ENCODE measurements at places on chromosomes 11 and 22. TPM values are rescaled to one million over a fixed set of nuclear protein-coding genes. Genes with fewer than 3 reads are reported as not detected.

The FIBIN gene
- not detected for total RNA-seq

The TEX12 gene
- total RNA-seq: 0.29 TPM

The APOA5 gene
- not detected for total RNA-seq

The CABP4 gene
- total RNA-seq: 3.9 TPM

The ARHGAP20 gene
- total RNA-seq: 2.7 TPM

The DNAJB7 gene
- total RNA-seq: under 0.01 TPM

The TBX1 gene
- 27.4 TPM for total RNA-seq

The LDLRAD3 gene
- 21.6 TPM for total RNA-seq

The OR5B21 gene
- total RNA-seq: not detected

The DDB1 gene
- 291 TPM for total RNA-seq

The LRRC75B gene
- 6.0 TPM for total RNA-seq

The PKNOX2 gene
- 0.10 TPM for total RNA-seq

The C11orf87 gene
- total RNA-seq: not detected

The PDGFB gene
- 148 TPM for total RNA-seq

The HEPN1 gene
- total RNA-seq: 0.33 TPM

The PAMR1 gene
- total RNA-seq: 1.6 TPM

The ANKK1 gene
- total RNA-seq: under 0.01 TPM

The RFPL1 gene
- total RNA-seq: not detected

The PHF5A gene
- 53.3 TPM for total RNA-seq

The FAM181B gene
- total RNA-seq: under 0.01 TPM

The YPEL1 gene
- 6.9 TPM for total RNA-seq

The SULT4A1 gene
- 0.98 TPM for total RNA-seq

The ABTB2 gene
- total RNA-seq: 0.76 TPM

The TEX54 gene
- total RNA-seq: 0.98 TPM

The ESAM gene
- 190 TPM for total RNA-seq

The AIFM3 gene
- 0.33 TPM for total RNA-seq

The RAG1 gene
- 1.9 TPM for total RNA-seq

The TMEM191C gene
- 1.2 TPM for total RNA-seq

The PDE3B gene
- 0.29 TPM for total RNA-seq

The GPR83 gene
- total RNA-seq: not detected

The TESMIN gene
- total RNA-seq: 7.5 TPM

The SMIM38 gene
- total RNA-seq: 0.33 TPM

The FGF19 gene
- not detected for total RNA-seq

The SERPIND1 gene
- not detected for total RNA-seq

The MMP3 gene
- not detected for total RNA-seq

The SAA4 gene
- total RNA-seq: not detected

The SAA1 gene
- not detected for total RNA-seq

The EIF4G2 gene
- total RNA-seq: 1,040 TPM

The TTC36 gene
- total RNA-seq: 0.19 TPM

The RPS13 gene
- 820 TPM for total RNA-seq

The DGCR6 gene
- 2.3 TPM for total RNA-seq

The MS4A6E gene
- total RNA-seq: not detected

The C11orf86 gene
- total RNA-seq: not detected

The OR51I1 gene
- not detected for total RNA-seq

The OSBP gene
- 36.9 TPM for total RNA-seq

The PDGFD gene
- total RNA-seq: 9.5 TPM

The MRGPRE gene
- not detected for total RNA-seq
